Vagina (tissue), 2 donors: ENCODE measurements at places on chromosomes 16 and 17.

- no peak for DNase-seq
These were observed 81.6 kb downstream of the CCDC182 start for GRCh38 chr17:57663326-57664070.

GRCh38 chr17:45946841-45947256 is 52.2 kb upstream of the STH start:
- no peak for DNase-seq

- no peak for DNase-seq
These were observed 482 bp upstream of the SLC16A3 start for GRCh38 chr17:82228278-82228841.

- DNase-seq: no peak
These were observed 13.7 kb downstream of the BLMH start for GRCh38 chr17:30278032-30278431.

DNA sequence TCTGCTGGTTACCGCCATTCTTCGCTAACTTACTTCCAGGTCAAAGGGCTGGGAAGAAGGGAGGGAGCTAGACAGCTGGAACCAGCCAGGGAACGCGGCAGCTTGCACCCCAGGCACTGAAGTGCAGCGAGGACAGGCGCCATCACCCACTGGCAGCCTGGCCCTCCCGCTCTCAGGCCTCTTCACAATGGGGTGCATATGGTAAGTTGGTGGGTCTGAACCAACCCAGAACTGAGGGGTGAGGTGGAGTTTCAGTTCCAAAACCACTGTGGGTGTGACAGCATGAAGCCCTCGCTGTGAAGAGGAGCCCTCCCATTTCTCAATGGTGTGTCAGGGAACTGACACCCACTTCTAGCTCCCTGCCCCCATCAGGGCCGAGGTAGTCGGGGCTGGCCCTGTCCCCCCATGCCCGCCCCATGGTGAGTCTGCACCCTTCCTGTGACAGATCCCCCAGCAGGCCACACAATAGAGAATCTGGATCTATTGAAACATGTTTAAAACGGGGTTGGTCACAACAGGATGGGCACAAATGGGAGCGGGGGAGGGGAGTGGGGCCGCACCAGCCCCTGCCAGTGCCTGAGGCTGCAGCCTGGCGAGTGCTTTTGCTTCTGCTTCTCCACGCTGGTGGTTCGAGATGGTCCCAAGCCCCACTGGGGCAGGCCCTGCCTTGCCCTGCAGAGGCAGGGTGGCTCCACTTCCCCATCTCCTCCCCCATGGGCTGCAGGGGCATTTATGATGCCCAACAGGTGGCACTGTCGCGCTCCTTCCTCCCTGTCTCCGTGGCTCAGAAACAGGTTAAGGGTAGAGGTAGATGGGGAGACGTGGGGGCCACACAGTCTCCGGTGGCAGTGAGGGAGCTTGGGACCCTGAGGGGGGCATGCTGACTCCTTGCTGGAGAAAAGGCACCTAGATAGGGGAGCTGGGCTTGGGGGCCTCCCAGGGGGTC is 2.3 kb downstream of the LIMD2 start:
- DNase-seq: no peak

- DNase-seq: no peak
These were observed 200.6 kb downstream of the FTO start for GRCh38 chr16:53904533-53904932.

GRCh38 chr17:66604376-66604775 is 230.5 kb upstream of the CACNG5 start:
- DNase-seq: no peak

GRCh38 chr17:17877529-17878358 is 41.0 kb upstream of the SREBF1 start:
- no peak for DNase-seq

DNA sequence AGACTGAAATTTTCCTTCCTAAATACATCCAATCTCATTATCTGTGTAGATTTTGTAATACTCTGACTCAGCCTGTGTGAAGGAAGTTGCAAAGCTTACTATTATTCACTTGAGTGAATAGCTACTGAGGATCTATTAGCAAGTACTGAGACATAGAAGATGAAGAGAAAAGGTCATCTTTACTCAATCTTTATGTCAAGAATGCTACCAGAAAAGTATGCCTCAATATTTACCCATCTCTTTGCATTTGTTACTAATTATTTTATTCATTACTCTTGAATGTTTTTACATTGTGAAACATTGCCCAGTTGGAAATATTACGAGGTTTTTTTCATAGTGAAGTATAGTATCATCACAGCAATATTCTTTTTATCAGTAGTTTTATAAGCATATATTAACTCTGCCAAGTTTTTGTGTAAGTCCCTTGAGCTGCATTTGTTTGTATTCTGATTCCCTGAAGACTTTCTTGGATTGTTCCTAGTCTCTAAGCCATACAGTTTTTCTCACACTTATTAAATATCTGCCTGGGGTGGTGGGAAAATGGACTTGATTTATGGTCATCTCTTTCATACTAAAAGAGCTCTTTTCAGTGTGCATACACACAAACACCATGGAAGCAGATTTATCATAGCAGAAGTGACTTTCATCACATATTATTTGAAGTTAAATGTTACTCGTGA is 110.4 kb downstream of the MRTFB start:
- no peak for DNase-seq

- peak; percentile 64 for DNase-seq
These were observed 185.4 kb upstream of the ZFHX3 start for GRCh38 chr16:73233329-73233765.

DNA sequence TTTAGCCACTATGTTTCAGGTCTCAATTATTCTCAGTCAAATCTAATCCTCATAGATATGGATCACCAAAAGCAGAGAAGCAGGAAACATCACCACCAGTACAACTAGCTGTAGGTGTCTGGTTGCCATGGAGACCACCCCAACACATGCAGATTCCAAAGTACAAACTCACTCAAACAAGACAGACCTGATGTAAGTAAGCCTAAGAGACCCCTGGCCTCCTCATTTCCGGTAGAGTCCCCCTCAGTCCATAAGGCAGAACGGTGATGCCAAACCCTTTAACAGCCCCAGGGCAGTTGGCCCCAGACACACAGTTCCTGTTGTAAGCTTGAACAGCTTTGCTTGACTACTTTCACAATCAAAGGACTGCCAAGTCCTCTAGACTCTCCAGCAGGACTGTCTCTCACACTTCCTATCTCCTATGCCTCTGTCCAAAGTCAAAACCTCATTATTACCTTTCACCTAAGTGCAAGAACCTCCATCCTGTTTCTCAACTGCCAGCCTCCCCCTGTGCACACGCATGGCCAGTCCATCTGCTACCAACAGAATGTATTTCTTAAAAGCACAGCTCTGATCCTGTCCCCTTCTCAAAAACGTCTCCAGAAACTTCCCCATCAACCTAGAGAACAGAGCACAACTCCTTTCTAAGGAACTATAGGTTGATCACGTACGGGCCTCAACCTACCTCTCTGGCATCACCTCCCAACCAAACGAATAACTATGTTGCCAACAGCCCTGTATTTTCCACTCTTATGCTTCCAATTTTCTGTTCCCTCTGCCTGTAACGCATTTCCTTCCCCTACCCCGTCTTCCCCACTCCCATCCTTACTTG is 23.9 kb downstream of the SLC39A11 start:
- no peak for DNase-seq

GRCh38 chr16:81278526-81278925 is 36.2 kb upstream of the GAN start:
- no peak for DNase-seq

DNA sequence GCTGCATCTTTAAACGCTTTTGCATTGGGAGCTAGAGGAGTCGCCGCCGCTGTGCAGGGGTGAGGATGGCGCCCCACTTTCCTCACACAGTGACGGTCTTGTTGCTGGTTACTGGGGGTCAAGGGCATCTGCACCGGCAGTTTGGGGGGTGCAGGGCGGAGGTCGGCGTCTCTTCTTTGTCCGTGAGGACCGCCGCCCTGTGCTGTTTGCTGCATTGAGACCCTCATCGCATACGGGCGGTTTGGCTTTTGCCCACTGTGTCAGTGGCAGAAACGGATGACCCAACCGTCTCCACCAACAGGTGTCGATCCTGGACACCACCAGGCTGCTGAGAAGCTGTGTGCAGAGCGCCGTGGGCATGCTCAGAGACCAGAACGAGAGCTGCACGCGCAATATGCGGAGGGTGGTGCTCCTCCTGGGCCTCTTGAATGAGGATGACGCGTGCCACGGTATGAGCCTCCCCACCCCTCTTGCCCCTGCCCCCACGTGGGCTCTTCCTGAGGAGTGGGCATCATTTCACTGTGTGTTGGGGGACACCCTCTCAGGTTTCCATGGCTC is 61.2 kb upstream of the ENDOV start:
- DNase-seq: no peak
